CD8-positive, alpha-beta T cell (primary cell): ENCODE measurements at places on chromosomes 3 and 15. TPM values are rescaled to one million over a fixed set of nuclear protein-coding genes. Genes with fewer than 3 reads are reported as not detected.

The FEZF2 gene
- total RNA-seq = not detected

DNA sequence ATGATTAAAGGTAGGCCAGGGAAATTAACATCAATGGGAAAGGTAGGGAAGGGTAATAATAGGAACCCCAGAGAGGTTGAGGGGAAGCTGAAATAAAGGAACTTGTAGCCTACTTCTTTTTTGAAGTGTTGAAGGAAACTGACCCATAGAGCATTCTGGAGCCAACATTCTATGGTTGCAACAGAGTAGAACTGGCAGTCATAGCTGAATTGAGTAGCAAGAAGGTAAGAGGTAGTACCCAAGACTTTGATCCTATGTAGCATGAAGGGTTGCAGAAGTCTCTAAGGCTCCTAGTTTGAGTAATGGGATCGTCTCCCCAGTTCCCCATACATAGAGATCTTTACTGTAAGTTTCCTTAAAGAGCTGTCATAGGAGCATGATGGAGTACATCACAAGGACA is 7.4 kb upstream of the ZNF774 start:
- DNase-seq = no peak

DNA sequence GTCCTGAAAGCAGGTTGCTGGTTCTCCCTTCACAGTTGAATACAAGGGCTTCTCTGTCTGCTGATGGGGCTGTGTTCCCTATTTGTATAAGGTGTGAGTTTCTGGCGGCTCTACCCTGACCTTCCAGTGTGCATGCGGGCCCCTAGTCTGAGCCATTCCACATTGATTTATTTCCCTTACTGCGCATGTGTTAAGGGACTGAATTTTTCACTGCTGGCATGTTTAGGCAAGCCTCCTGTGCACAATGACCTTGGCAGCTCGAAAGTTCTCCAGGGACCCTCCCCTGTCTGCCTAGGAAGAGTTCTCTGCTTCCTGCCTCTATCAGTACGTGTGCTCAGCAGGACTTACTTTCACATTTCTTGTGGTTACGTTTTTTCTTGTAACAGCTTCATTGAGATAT is 11.4 kb downstream of the TRAK1 start:
- no peak for DNase-seq

The CFAP44 gene
- 6.6 TPM for total RNA-seq

DNA sequence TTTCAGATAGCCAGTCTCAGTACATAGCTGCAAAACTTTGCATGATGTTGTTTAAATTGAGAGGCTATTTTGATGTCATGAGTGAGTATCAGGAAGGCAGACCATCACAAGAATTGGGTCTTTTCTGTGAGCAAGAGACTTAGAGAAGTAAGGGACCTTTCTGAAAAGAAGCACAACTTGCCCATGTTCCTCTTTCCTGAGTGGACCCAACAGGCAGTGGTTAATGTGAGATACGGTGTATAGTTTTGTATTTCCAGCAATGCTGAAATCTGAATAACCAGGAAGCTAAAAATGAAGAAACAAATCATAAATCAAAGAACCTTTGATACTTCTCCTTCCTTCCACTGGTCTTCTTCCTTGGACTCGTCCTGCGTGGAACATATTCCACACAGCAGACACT is 25.1 kb downstream of the MCTP2 start:
- DNase-seq = no peak

- no peak for DNase-seq
Measured at GRCh38 chr15:64519897-64520296, 59.5 kb downstream of the ZNF609 start.

DNA sequence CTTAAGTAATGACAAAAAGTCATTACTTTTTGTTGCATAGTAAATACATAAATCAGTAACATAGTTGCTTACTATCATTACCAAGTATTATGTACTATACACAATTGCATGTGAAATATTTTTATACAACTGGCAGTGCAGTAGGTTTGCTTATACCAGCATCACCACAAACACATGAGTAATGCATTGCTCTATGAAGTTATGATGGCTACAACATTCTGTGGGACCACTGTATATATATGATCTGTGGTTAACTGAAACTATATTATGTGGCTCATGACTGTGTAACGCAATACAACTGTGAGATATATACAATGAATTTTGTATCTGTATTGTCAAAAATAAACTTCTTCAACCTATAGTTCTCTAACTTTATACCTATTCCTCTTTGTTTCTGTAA is 113.7 kb upstream of the RBMS3 start:
- no peak for DNase-seq

DNA sequence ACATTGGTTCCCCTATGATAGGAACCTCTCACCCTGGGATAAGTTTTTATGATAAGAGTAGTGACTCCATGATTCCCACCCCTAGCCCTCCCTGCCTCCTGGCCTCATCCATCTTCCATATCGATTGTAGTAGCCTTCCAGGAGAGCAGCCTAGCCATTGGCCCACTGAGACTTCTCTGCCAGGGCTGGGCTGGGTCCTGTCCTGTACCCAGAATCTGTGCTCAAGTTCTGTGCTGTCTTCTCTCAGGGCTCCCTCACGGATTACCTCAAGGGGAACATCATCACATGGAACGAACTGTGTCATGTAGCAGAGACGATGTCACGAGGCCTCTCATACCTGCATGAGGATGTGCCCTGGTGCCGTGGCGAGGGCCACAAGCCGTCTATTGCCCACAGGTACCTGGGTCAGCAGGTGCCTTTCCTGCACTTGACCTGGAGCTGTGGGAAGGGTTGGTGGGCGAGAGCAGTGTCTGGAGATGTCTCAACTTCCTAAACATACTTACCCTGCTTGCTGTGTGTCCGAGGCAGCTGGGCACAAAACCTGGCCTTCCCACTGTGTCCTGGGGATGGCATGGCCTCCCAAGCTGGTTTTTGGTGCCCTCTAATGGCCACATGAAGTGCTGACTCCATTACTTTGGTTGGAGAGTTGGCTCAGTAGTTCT is 16.6 kb upstream of the EXOG start:
- peak; percentile 48 for DNase-seq

The SAXO2 gene
- total RNA-seq = 2.9 TPM

The PRKCD gene
- 20.7 TPM for total RNA-seq

The SMCO1 gene
- total RNA-seq = not detected

- no peak for DNase-seq
Measured at GRCh38 chr15:63195569-63196015, 6.2 kb downstream of the RAB8B start.

- DNase-seq = no peak
Measured at GRCh38 chr15:48945386-48945785, 18.3 kb downstream of the SHC4 start.

GRCh38 chr3:175486255-175486654 is 627.1 kb downstream of the NAALADL2 start:
- DNase-seq = no peak

- DNase-seq = no peak
Measured at GRCh38 chr3:177459401-177459800, 262.1 kb upstream of the TBL1XR1 start.

The COL7A1 gene
- 1.2 TPM for total RNA-seq

GRCh38 chr3:187968883-187969580 is 184.9 kb upstream of the LPP start:
- no peak for DNase-seq

DNA sequence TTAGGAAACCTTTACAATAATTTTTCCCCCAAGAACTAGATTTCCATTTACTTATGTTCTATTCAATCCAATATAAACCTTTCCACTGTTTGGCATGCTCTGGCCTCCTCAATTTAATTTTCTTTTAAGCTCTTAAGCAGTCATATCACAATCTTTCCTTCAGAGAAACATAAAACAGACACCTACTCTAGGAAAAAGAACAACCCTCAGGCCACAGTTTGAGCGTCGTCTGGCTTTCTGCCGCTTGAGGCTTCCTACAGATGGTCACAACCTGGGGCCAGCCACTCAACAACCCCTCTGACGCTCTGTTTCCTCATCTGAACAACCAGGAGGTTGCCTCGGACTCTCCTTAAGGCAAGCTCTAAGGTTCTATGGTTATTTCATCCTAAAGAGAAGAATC is 143.3 kb downstream of the ADAMTS17 start:
- DNase-seq = no peak

The EFHB gene
- total RNA-seq = 1.9 TPM

- DNase-seq = no peak
Measured at GRCh38 chr3:61688307-61688984, 127.1 kb downstream of the PTPRG start.

DNA sequence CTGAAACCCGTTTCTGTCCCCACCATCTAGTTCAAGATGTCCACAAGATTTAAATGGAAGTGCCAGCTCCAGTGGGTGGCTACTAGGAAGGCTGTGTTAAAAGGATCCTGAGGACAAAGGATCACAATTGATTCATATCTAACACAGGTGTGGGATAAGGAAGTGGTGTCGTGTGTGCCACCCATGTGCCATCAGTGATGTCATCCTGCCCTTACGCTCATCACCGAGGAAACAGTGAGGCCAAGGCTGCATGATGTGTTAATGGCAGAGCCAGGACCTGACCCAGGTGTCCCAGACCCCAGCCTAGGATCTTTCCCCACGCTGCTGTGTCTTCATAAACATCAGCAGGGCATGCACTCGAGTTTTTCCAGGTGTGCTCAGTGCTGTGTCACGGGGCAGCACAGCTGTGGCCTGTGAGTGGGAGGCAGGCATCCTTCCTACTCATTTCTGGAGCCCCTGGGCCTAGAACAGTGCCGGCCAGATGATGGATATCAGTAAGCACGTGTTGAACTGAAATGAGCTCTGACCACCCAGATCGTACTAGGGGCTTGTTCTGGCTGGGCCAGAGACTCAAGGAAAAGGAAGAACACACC is 10.6 kb upstream of the TGM5 start:
- no peak for DNase-seq

GRCh38 chr15:99616773-99617342 is 51.1 kb downstream of the MEF2A start:
- no peak for DNase-seq

DNA sequence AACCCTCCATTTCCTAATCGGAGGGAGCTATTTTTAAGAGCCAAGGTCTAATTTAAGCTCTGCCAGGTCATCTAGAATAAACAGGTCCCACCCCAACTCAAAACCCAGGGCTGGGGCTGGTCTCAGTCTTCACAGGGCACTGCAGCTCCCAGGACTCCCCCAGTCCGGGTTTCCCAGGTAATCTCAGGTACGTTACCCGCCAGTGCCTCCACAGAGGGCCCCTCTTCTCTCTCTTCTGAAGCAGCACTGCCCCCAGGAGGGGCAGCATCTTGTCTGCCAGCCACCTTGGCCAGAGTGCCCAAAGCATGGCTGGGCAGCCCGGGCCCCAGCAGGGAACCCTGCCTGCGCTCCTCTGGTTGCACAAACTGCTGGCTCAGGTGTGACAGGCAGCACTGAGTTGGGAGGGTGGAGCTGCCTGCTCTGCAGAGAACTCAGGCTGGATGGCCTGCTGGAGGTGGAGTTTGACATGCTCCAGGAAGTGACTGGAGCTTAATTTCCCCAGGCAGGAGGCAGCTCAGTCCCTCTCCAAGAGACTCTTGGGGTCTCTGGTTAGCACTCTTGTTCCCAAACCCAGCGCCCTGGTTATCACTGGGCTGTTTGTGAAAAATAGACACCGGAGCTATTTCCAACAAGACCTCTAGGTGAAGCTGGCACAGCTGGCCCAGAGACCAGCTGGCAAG is at the start of gene PLA2G4F:
Gene PLA2G4F (minus strand): TSS at position 394 of the 680 bp plus-strand sequence. CDS start 87 bp downstream, at position 307.
- DNase-seq = no peak

GRCh38 chr3:182201456-182202168 is 489.9 kb downstream of the SOX2 start:
- no peak for DNase-seq

- no peak for DNase-seq
Measured at GRCh38 chr3:134017490-134017889, 12.2 kb downstream of the SLCO2A1 start.

- DNase-seq = no peak
Measured at GRCh38 chr3:153429821-153430220, 267.8 kb downstream of the RAP2B start.

The CLDN11 gene
- not detected for total RNA-seq
